ENCODE measurements at places on chromosomes 4 and X.

GRCh38 chr4:139403462-139403861 is 50.5 kb upstream of the RAB33B start:
- no peak for DNase-seq

- DNase-seq, result no peak
Measured at GRCh38 chr4:146327859-146328650, 113.7 kb downstream of the REELD1 start.

DNA sequence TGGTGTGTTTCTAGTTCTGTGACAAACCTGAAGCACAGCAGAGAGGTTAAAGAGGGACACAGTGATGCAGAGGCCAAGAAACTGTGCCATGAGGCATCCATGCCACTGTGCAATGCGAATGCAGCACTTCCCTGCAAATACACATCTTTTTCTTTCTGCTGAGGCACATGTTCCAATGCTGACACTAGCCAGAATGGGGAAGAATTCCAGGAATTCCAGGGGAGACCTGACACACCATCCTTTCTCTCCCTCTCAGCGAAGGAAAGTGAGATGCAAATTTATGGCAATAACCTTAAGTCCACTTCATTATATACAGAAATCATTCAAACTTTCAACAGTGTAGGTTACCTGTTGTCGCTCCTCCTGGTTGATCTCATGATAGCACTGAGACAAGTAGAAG is 204.8 kb downstream of the LDB2 start:
- no peak for DNase-seq

- no peak for DNase-seq
Measured at GRCh38 chrX:38474543-38474942, 86.8 kb upstream of the TSPAN7 start.

- no peak for DNase-seq
Measured at GRCh38 chr4:30837131-30837539, 117.0 kb downstream of the PCDH7 start.

DNA sequence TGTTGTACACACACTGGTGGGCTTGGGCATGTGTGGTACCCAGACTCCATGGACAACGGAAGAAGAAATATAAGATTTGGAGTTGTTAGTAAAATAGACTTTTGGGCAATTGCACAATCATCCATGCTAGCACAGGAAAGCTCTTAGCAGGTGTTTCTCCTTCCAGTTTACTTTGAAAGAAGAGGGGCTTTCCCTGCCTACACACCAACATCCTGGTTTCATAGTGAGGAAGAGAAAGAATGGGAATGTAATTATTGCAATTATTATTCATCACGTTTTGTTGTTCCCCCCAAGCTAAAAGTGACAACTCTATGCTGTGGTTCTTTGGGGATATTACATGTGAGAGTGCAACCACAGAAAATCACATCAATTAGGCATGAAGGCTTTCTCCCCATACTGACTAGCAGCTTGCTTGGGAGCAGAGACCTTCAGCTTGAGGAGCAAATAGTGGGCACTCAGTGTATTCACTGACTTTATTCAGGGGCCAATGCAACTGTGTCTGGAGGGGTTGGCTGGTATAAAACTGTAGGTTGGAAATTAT is 57.2 kb upstream of the PUDP start:
- DNase-seq, result no peak

GRCh38 chrX:124010566-124010965 is 49.1 kb downstream of the STAG2 start:
- DNase-seq, result no peak

GRCh38 chr4:8320386-8320750 is 50.8 kb downstream of the HTRA3 start:
- DNase-seq, result peak; percentile 31

GRCh38 chr4:174523025-174523693 is 871 bp upstream of the HPGD start:
- no peak for DNase-seq

- no peak for DNase-seq
Measured at GRCh38 chrX:14027511-14028019, 2.1 kb downstream of the GEMIN8 start.

DNA sequence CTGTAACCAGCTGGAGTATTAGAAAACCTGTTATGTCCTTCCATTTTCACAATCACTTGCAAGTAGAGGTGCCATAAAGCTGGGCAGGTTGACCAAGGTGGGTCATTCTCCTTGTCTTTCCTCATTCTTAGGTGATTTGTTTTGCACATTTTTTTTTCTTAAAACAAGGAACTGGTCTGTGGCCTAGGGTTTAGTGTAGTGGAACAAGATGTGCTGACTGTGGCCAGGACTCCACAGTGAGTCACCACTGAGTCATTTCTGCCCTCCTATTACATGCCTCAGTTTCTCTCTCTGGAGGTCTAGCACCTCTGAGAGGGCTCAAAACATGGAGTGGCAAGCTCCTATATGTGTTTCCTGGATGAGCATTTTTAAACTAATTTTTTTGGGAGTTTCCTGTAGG is 355.9 kb downstream of the GPM6A start:
- DNase-seq, result no peak

GRCh38 chrX:150688911-150689451 is 4.2 kb upstream of the MTMR1 start:
- no peak for DNase-seq

GRCh38 chr4:55303760-55304165 is 42.3 kb upstream of the SRD5A3 start:
- no peak for DNase-seq

GRCh38 chr4:168335621-168336020 is 17.1 kb upstream of the DDX60 start:
- peak; percentile 52 for DNase-seq

GRCh38 chr4:96175871-96176270 is 336.0 kb downstream of the PDHA2 start:
- DNase-seq, result no peak
